Activated naive CD4-positive, alpha-beta T cell (primary cell): ENCODE measurements at places on chromosomes 3 and 15.

DNA sequence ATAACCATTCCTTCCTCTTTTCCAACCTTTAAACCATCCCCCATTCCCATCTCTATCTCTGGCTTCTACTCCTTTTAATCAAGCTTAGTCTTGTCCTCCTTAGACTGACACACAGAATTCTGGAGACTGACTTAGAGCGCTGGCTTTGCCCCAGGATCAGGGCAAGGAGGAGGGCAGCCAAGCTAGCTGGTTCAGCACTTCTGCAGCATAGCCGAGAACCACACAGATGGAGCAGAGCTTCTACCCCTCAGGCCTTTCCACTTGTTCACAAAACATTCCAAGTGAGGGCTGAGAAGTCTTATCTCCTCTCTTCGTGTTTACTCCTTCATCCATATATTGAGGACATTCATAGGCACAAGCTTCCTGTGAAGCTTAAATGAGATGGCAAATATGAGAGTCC is 246.5 kb upstream of the PEX5L start:
- no peak for DNase-seq

DNA sequence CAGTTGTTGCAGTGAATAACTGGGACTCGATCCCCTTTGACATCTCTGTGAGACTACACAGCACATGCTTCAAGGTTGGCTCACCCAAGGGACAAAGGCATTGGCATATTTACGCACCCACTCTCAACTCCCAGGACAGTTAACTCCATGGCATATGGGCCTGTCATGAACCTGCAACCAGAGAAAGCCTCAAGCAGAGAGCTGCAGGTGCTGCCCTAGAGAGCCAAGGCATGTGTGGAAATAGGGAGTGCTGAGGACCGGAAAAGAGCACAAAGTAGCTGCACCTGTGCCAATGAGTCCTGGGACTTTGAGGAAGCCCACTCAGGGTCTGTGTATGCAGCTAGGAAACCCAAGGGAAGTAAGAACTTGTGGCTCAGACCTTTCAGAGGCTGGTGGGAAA is 32.9 kb upstream of the SLC24A5 start:
- DNase-seq: no peak

DNA sequence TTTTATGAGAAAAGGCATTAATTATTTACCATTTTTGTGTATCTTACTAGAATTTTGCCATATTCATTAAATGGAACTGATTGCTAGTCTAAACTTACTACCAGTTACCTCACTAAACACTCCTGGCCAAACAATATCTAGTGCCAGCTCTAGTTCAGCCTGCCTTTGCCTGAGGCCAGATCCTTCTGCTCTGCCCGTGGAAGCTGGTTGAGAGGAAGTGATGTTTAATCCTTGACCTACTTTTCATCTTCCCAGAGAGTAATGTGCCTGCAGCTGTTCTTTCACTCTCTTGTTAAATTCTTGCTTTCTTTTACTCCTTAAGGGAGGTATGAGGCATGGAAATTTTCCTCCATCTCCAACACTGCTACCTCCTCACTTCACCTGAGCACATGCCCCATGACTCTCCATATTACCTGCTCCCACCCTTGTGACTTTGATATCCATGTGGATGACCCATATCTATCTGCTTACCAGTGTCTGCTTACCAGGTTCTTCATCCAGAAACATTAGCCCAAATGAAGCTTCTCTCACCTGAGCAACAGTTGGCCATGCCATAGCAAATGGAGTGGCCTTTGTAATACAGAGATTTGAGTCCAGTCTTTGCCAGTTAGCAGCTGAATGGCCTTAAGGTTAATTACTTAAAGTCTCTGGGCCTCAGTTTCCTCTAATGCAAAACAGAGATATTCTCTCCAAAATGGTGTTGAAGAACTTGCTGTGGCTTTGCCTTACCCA is 53.4 kb downstream of the UBE2E1 start:
- no peak for DNase-seq

- no peak for DNase-seq
Observed at GRCh38 chr3:71025516-71025915, 558.0 kb downstream of the FOXP1 start.

- no peak for DNase-seq
Observed at GRCh38 chr15:58401991-58402649, 29.7 kb upstream of the LIPC start.

GRCh38 chr15:65870889-65871533 is 1.7 kb downstream of the RAB11A start:
- no peak for DNase-seq

- no peak for DNase-seq
Observed at GRCh38 chr3:189278221-189278620, 106.5 kb downstream of the TPRG1 start.

DNA sequence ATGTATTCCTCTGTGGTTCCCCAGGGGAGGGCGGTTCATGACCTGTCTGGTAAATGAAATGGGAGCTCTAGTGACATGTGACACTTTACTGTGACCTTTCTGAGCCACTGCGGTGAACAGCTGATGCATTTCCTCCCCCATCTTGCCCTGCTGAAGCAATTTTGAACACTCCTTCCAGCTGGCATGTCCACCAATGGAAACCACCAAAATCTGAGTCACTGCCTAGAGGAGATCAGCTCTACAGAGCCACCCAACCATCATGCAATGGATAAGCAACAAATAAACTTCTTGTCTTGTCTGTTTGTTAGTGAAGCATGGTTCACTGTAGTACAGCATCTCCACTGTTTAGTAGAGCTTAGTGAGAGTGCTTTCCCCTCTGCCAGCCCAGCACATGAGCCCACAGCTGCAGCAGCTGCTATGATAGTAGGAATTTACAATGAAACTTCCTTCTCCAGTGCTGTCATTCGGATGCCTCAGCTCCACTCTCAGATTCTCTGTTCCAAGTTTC is 479.4 kb downstream of the NTRK3 start:
- DNase-seq: no peak

DNA sequence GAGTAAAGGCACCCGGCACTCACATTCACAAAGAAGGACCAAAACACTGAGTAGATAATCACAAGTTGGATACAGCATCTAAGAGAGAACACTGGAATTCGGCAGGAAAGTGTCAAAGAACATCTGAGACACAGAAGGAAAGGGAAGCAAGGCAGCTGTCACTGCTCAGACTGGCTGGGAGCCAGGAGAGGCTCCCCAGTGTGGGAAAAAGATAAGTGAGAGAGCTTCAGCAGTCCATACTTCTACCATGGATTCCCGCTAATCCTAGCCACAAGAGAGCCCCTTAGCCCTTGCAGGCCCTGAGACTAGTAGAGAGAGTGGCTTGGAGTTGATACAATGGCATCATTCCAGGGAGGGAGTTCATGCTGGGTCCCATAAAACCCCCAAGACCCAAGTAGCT is 36.7 kb upstream of the CP start:
- no peak for DNase-seq

GRCh38 chr3:185528532-185528931 is 23.9 kb downstream of the LIPH start:
- no peak for DNase-seq

DNA sequence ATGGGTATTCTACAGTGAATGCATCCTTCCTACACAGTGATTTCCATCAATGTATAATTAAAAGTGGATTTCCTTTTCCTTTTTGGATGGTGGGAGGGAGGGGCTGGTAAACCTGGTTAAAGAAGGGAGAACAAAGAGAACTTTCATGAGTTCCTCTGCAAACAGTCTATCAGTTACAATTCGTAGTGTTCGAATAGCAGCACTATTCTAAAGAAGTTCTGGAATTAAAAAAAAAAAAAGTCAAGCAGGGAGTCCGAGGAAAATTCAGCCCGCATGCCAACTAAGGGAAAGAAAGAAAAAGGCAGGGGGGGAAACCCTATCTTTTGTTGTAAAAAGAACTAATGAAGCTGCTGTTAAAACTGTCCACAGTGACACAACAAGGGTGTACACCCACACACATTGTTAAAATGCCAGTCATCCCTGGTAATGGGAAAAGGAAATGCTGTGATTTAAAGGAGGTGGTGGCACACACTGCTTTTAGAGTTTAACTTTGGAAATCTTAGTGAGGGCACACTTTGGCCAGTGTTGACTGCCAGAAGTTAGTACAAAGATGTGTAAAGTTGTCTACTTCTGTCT is 521.2 kb downstream of the ZIC1 start:
- DNase-seq: no peak
